Brain microvascular endothelial cell (primary cell): ENCODE measurements at places on chromosomes 3 and 15.

DNA sequence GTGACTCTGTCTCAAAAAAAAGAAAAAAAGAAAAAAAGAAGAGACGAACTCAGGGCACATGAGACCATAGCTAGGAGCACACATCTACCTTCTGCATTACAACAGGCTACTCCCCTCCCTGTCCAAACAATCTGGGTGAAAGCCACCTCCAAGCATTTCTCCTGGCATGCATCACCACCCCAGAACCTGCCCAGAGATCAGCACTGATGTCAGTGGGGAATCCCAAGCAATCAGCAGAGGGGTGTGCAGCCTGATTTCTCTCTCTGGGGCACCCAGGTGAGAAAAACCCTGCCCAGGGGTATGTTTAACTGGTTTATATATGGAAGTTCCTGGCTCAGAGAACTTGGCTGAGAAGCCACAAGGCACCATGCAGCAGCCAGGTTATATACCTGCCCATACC, 59.4 kb downstream of the CDC25A start:
- no peak for DNase-seq

GRCh38 chr15:93644595-93644994, 555.6 kb upstream of the RGMA start:
- DNase-seq, result no peak

DNA sequence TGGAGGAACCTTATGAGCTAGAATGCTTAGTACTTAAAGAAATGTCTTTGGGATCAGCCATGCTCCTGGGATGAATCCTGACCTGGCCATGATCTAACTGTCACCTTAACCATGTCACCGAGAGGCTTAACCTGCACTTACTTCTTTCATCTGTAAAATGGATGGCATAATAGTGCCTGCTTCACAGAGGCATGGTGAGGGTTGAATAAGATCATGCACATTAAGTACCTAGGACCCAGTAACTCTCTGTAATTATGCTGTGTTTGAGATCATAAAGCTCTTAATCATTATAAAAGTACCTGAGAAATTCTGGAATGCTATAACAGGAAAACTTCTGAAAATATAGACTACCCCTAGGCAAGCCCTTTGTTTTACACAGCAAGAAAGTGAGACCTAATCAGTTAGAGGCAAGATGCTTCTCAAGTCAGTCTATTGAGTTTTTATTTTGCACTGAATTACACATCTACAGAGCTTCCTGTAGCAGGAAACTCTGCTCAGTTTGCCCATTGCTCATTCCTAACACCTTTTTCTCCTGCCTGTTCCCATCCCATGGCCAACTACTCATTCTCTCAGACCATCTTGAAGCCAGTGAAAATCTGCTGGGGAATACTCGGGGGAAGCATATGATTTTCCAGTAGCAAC, 1015.5 kb upstream of the CFAP20DC start:
- no peak for DNase-seq

DNA sequence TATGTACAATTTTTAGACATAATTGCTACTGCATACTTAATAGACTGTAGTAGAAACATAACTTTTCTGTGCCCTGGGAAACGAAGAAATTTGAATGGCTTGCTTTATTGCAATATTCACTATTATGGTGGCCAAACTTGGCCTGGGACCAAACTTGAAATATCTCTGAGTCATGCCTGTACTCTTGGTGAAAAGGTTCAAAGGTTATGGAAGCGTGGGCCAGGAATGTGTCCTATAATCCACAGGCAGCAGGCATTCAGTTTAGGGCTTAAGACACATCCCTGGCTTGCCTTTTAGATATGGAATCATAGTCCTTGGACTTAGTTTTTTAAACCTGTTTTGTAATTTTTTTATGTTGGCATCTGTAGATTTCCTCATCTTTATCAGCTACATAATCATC, 124.3 kb downstream of the LRIG1 start:
- peak; percentile 90 for DNase-seq

- no peak for DNase-seq
These were observed 137.9 kb upstream of the ZBTB20 start for GRCh38 chr3:115284980-115285379.

GRCh38 chr3:126912027-126912422, 70.9 kb upstream of the PLXNA1 start:
- no peak for DNase-seq

GRCh38 chr3:176789281-176789705, 408.0 kb downstream of the TBL1XR1 start:
- no peak for DNase-seq

GRCh38 chr3:28682121-28682520, 333.5 kb upstream of the AZI2 start:
- DNase-seq, result no peak

GRCh38 chr15:73320619-73321180, 48.1 kb downstream of the HCN4 start:
- DNase-seq, result no peak

GRCh38 chr3:185176750-185177359, 24.0 kb upstream of the C3orf70 start:
- DNase-seq, result peak; percentile 37

- DNase-seq, result no peak
These were observed 3.3 kb upstream of the ADPGK start for GRCh38 chr15:72786676-72787345.

- no peak for DNase-seq
These were observed 25.4 kb downstream of the SEC61A1 start for GRCh38 chr3:128077665-128078064.

- DNase-seq, result no peak
These were observed 26.9 kb downstream of the GTF2E1 start for GRCh38 chr3:120769436-120769835.

DNA sequence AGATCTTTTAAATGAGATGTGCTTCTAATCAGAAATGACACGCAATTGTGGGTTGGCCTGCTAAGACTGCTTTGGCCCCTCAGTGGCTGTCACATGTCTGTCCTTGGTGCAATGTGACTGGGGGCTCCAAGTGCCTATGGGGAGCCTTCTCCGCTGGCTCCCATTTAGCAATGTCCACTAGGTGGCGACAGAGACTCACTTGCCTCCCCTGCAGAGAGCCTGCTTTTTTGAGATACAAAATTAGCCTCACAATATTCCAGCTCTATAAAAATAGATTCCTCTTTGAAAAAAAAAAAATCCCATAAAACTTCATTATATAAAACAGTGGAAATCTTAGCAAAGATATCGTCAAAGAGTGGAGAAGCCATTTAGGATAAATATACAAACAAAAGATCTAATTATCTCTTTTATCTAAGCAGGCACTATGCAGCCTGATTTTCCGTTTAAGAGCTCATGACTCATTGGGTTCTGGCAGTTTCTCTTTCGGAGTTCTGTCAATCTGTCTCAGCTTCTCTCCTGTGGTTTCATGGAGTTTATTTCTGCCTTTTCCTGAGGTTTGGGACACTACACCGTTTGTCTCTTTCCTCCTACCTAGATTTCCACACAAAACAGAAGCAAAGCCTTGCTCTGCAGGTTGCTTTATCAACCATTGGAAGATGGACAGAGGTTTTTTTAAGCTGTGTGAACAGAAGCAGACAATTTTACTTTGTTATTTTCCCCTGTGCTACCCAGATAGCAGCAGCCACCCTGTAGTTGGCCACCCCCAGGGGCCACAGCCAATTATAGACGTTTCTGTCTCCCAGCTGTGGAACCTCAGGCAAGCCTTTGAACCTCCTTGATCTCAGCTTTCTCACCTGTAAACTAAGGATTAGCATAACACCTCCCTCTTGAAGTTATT, 68.4 kb upstream of the TNFAIP8L3 start:
- peak; percentile 66 for DNase-seq

DNA sequence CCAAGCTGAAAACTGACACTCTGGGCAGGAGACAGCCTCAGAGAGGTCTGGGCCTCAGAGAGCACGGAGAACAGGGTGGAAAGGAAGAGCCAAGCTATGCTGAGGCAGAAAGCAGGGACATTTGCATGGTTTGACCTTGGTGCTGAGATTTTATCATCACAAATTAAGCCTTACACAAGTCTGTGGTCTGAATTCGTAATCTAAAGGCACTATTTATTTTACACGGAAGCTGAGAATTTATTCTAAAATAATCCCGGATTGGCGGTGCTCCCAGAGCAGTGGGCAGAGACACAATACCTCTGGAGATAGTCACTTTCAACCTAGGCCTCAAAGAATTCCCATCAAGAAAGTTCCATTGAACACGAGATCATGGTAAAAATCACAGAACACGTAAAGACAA, 47.5 kb downstream of the CFAP92 start:
- no peak for DNase-seq

DNA sequence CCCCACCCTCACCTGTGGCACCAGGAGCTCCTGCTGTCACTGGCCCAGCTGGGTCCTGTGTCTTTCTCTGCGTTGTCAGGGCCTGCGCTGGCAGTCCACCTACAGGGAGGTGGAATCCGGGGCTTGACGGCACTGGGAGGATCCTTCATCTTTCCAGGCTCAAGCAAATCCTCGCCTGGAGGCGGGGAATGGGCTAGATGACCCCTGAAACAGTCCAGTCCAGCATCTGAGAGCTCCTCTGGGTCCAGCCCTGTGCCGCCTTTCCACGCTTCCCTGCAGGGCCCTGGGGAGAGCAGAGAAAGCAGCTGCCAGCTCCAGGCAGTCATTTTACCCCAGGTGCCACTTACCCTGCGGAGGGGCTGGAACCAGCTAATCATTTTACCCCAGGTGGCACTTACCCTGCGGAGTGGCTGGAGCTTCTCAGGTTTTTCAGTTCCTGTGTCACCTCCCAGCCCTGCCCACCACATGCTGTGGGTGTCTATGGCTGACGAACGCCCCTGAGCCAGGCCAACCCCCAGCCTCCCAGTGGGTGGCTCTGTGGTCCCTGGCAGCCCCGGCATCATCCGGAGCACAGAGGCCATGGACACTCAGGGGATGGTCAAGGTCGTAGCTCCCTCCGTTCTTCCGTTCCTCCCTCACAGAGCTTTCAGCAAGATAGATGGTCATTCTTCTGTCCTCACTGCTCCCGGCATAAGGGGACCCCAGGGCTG, 17.9 kb upstream of the ADIPOQ start:
- DNase-seq, result no peak

- no peak for DNase-seq
These were observed 51.2 kb upstream of the TNIK start for GRCh38 chr3:171511450-171511849.

DNA sequence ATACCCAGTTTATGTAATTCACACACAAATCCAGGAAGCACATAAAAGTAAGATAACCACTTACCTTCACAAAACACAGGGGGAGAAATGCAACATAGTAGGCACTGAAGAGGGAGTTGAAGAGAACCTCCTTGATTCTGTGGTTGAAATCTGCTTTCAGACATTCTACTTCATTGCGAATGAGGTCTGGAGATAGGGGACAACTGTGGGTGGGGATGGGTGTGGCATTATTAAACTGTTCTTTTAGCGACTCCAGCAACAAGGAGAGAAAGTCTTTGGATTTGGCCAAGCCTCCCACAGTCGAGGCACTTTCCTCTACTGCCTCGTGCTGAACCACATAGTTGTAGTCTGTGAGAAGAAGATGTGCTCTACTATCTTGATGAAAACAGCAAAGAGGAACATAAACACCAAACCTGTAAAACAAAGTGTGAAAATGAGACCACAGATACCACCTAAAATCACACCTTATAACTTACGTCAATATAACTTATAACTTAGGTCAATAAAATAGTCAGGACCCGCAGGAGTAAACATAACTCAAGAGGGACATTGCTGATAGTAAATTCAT, 25.6 kb downstream of the TMEM39A start:
- no peak for DNase-seq

GRCh38 chr15:78716651-78717050, 75.6 kb upstream of the CHRNB4 start:
- DNase-seq, result peak; percentile 56

GRCh38 chr15:89186803-89187202, 34.6 kb downstream of the RLBP1 start:
- DNase-seq, result no peak

DNA sequence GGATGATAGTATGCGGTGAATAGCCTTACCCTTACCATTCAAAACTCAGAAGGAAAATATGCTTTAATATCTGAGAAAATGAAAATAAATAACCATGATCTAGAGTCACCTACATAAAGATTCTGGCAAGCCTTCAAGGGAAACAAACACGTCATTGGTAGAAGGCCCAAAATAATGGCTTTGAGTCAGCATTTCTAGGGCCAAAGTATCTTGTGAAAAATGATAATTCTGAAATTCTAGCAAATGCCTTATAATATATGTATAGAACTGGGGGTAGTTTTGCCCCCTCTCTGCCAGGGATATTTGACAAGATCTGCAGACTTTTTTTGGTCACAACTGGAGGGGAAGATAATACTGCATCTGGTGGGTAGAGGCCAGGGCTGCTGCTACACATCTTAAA, 15.4 kb downstream of the PLSCR1 start:
- DNase-seq, result no peak

GRCh38 chr3:21169948-21170347, 581.1 kb downstream of the ZNF385D start:
- DNase-seq, result no peak
